ENCODE measurements at places on chromosomes 6 and 20. TPM values are rescaled to one million over a fixed set of nuclear protein-coding genes. Genes with fewer than 3 reads are reported as not detected.

PRR18 gene
- not detected for total RNA-seq

ADGRF1 gene
- not detected for total RNA-seq

RBM24 gene
- total RNA-seq, result 16.2 TPM

IPCEF1 gene
- total RNA-seq, result not detected

CLVS2 gene
- under 0.01 TPM for total RNA-seq
